ENCODE measurements at places on chromosomes 7 and 10. TPM values are rescaled to one million over a fixed set of nuclear protein-coding genes. Genes with fewer than 3 reads are reported as not detected.

AFAP1L2 gene
- 61.4 TPM for polyA plus RNA-seq

PODXL gene
- 45.9 TPM for polyA plus RNA-seq

PTF1A gene
- 0.74 TPM for polyA plus RNA-seq

TBX20 gene
- polyA plus RNA-seq = not detected

NEBL gene
- 28.8 TPM for polyA plus RNA-seq

STEAP4 gene
- 0.32 TPM for polyA plus RNA-seq

AKR1C4 gene
- polyA plus RNA-seq = not detected

GPER1 gene
- polyA plus RNA-seq = 10.2 TPM

BTBD16 gene
- polyA plus RNA-seq = 2.5 TPM

FRMPD2 gene
- polyA plus RNA-seq = 14.9 TPM

TBC1D12 gene
- 35.5 TPM for polyA plus RNA-seq

OPN4 gene
- polyA plus RNA-seq = 0.17 TPM

AKR1D1 gene
- polyA plus RNA-seq = 0.18 TPM

GHRHR gene
- 4.3 TPM for polyA plus RNA-seq

NPY4R2 gene
- 0.24 TPM for polyA plus RNA-seq

DUSP5 gene
- polyA plus RNA-seq = 5.3 TPM

RNF148 gene
- polyA plus RNA-seq = not detected

GNAT3 gene
- polyA plus RNA-seq = not detected

TCERG1L gene
- 23.5 TPM for polyA plus RNA-seq

FAM25G gene
- not detected for polyA plus RNA-seq

BICC1 gene
- polyA plus RNA-seq = 9.7 TPM

PRPS1L1 gene
- not detected for polyA plus RNA-seq

CLCN1 gene
- 0.06 TPM for polyA plus RNA-seq

LDB3 gene
- polyA plus RNA-seq = 3.1 TPM

PLAU gene
- polyA plus RNA-seq = 3.9 TPM

CNTNAP2 gene
- polyA plus RNA-seq = 60.8 TPM

UNC5B gene
- polyA plus RNA-seq = 23.3 TPM

PLXDC2 gene
- polyA plus RNA-seq = 30.6 TPM

FAM25A gene
- polyA plus RNA-seq = not detected

SKIDA1 gene
- 4.9 TPM for polyA plus RNA-seq

GCC1 gene
- 12.0 TPM for polyA plus RNA-seq

ZNF804B gene
- 0.96 TPM for polyA plus RNA-seq

MNX1 gene
- 3.4 TPM for polyA plus RNA-seq

EGR2 gene
- polyA plus RNA-seq = 2.2 TPM

GAD2 gene
- 23.5 TPM for polyA plus RNA-seq

C10orf143 gene
- polyA plus RNA-seq = 3.8 TPM

GPR26 gene
- 5.6 TPM for polyA plus RNA-seq

MRPS16 gene
- polyA plus RNA-seq = 84.3 TPM

POLR3A gene
- 23.4 TPM for polyA plus RNA-seq

CABCOCO1 gene
- 4.7 TPM for polyA plus RNA-seq

SEC31B gene
- polyA plus RNA-seq = 38.4 TPM

TPST1 gene
- 47.9 TPM for polyA plus RNA-seq

KIAA1217 gene
- polyA plus RNA-seq = 15.4 TPM

ACTL6B gene
- 89.8 TPM for polyA plus RNA-seq

ZNHIT1 gene
- 80.4 TPM for polyA plus RNA-seq
